Activated effector memory CD4-positive, alpha-beta T cell treated with anti-CD3 and anti-CD28 coated beads, Interleukin-2, amount 50 U/mL, for 16 hours (primary cell): ENCODE measurements at places on chromosomes 1 and 21.

DNA sequence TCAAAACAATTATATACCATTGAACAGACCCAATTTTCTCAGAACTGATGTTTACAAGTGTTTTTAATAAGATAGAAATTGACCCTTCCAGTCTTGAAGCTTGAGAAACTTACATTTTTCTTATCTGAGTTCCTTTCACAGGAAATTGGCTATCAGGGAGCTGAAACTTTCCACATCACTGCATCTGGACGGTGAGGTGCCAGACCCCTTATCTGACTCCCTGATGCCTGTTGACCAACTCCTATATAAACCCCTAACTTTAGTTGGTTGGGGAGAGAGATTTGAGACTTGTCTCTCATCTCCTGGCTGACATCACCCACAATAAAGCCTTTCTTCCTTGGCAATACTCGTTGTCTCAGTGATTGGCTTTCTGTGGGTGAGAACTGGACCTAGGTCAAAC is 31.4 kb downstream of the LACTBL1 start:
- no peak for DNase-seq

DNA sequence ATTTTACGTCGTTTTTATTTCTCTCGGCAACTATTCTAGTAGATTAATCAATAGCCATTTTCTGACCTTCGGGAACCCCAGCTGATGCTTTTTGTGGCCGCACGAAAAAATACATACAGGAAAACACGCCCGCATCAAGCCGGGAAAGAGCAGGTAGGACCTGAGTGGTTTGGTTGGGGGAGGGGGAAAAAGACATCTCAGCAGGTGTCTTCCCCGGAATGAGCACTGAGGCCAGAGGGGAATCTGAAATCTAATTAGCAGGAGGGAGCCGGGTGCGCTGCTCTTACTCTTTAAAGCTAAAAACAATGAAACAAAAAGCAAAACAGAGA is 618 bp upstream of the FOXD3 start:
- no peak for DNase-seq

DNA sequence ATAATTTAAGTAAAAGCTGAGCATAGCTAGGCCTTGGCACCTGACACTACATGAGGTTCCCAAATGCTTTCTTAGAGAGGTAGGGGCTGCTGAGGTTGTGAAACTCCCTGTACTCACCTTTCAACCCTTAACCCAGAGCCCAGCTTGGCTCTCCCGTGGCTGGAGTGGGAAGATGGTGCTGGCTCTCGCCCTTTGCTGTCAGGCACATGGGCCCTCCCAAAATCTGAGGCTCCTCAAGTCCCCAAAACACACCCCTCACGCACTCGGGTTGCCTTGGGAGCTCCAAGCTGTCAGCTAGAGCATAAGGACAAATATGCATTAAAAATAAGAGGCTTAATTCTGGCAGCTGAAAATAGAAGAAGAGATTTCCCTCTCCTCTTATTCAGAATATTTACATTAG is 46.7 kb upstream of the PLPPR4 start:
- no peak for DNase-seq

DNA sequence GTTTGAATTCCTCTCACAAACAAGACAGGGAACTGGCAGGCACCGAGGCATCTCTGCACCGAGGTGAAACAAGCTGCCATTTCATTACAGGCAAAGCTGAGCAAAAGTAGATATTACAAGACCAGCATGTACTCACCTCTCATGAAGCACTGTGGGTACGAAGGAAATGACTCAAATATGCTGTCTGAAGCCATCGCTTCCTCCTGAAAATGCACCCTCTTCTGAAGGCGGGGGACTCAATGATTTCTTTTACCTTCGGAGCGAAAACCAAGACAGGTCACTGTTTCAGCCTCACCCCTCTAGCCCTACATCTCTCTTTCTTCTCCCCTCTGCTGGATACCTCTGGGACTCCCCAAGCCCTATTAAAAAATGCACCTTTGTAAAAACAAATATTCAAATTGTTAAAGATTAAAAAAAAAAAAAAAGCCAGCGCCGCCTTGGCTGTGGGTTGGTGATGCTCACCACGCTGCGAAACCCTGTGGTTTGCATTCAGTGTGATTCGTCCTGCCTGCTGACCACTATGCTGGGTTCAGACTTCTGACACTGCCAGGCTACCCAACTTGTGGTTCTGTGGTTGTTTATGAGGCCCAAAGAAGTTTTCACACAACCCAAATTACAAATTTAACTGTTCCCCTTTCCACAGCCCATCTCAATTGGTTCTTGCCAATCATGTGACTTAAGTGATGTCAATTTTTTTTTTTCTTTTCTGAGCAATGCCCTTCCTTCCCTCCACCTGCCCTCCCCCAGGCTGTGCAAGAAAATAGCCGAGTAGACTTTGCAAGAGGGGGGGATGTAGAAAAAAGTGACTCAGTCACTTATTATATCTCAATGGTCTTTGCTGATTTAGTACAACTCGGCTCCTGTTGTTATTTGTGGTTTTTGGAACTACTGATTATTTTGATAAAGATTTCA is at the start of gene RUNX1:
Gene RUNX1, minus strand, starts transcription at position 597 of the 912 bp plus-strand sequence.
- DNase-seq = peak; percentile 90

DNA sequence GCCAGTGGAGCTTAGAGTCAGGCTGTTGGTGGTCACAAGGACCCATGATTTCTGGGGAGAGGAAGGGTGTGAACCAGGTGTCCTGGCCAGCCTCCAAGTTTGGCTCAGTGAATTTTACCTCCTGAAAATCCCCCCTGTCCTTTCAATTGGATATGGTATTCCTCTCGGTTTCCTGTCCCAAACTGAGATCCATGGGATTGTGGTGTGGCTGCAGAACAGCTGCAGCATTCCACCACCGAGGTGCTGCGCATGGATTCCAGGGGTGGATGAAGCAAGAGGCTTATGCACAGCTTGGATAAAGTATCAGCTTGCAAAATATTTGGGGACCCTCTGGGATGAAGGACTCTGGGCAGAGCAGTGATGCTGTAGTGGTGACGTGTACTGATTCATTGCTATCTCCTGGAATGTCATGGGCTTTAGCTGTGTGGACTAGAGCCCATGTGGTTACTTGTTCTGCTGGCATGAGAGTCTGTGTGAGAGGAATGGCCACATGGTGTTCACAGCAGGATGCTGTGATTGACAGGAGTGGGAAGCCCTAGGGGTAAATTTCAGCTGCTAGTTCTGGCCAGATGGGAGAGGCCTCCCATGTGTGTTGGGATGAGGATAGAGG is 148.7 kb upstream of the SPAG17 start:
- DNase-seq = no peak

GRCh38 chr1:183281553-183282091 is 95.6 kb downstream of the LAMC2 start:
- peak; percentile 87 for DNase-seq

DNA sequence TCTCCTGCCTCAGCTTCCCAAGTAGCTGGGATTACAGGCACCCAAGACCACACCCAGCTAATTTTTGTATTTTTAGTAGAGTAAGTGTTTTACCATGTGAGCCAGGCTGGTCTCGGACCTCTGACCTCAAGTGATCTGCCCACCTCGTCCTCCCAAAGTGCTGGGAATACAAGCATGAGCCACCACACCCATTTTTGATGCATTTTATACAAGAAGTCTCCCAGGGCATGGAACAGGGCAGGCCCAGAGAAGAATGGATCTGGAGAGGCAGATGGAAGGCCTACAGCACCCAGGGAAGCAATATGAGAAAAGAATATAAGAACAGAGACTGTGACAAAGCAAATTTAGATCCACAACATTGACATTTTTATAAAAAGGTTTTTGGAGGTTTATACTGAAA is 18.8 kb upstream of the IFNAR1 start:
- no peak for DNase-seq

- DNase-seq = no peak
Measured at GRCh38 chr1:206960676-206961386, 9.4 kb downstream of the FCAMR start.

DNA sequence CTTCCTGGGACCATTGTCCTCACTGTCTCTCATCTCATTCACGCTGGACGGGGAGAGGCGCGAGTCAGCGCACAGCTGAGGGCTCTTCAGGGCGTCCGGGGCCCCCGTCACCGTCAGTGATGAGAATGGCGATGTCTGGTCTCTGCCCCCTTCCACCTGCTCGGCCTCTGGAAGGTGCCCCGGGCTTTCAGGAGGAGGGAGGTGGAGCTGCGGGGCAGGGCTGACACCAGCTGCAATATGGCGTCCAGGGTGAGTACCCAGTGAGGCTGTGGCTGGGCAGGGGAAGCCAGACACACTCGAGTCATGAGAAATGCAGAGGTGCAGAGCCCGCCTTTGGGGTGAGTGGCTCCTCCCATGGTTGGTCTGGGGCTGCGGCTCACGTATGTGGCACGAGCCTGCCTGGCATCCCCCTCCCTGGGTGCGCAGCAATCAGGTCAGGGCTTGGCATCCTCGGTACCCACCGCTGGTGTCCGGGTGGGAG is 15.1 kb downstream of the MORN1 start:
- DNase-seq = no peak

GRCh38 chr1:7975212-7975865 is 13.8 kb downstream of the PARK7 start:
- DNase-seq = peak; percentile 73

GRCh38 chr1:184945678-184946412 is 28.5 kb downstream of the NIBAN1 start:
- no peak for DNase-seq

- DNase-seq = no peak
Measured at GRCh38 chr21:27569831-27570230, 602.9 kb upstream of the ADAMTS5 start.

DNA sequence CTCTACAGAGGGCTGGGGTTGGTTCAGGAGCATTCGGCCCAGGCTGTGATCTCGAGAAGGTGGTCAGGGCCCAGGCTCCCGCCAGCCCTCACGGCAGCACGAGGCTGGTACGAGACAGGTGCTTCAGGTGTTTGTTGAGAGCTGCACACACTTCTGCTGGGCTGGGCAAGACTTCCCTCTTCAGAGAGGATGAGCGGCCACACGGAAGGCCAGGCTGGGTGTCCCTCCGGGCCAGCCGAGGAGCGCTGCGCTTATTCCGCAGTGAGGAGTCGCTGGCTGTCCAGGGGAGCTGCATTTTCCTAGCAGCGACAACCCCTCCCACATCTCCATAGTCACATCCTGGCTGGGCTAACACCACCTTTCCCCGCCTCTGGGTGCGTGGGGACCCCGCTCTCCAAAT is 50.5 kb downstream of the PDE9A start:
- peak; percentile 42 for DNase-seq

- peak; percentile 78 for DNase-seq
Measured at GRCh38 chr1:153677718-153678518, 570 bp upstream of the NPR1 start.

DNA sequence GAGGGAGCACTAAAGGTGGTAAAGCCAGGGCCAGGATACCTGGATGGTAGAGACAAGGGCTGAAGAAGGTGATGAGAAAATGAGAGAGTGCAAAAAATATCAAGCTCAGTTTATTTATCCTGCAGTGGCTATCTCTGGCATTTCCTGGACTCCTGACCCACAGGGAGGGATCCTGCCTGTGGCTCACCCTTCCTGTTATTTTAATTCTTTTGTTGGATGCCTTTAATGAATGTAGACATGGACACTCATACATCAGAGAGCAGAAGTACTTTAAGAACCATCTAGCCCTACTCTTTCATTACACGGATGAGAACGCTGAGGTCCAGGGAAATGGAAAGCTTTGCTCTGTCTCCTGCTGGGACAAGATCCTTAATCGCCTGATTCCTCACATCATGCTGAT is 20.6 kb downstream of the JUN start:
- no peak for DNase-seq

GRCh38 chr1:68338081-68338480 is 105.8 kb upstream of the WLS start:
- DNase-seq = no peak

GRCh38 chr1:96944432-96945092 is 223.0 kb downstream of the PTBP2 start:
- DNase-seq = no peak

DNA sequence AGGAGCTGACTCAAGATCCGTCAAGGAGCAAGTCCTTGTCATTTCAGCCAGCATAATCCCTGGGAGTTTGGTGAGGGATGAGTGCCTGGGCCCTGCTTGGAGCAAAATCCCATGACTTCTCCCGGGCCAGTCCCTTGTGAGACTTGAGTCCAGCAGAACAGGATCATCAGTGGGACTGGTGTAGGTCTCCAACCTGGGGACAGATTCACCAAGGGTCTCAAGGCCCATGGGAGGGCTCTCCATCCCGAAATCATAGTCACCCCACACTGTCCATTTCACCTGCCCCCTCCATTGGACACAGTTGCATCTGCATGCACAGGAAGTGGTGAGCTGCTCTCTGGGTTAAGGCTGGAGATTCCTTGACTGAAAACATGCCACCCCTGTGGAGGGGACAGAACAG is 178.2 kb downstream of the FOXD2 start:
- no peak for DNase-seq

GRCh38 chr1:226838456-226838855 is 32.0 kb upstream of the PSEN2 start:
- no peak for DNase-seq

DNA sequence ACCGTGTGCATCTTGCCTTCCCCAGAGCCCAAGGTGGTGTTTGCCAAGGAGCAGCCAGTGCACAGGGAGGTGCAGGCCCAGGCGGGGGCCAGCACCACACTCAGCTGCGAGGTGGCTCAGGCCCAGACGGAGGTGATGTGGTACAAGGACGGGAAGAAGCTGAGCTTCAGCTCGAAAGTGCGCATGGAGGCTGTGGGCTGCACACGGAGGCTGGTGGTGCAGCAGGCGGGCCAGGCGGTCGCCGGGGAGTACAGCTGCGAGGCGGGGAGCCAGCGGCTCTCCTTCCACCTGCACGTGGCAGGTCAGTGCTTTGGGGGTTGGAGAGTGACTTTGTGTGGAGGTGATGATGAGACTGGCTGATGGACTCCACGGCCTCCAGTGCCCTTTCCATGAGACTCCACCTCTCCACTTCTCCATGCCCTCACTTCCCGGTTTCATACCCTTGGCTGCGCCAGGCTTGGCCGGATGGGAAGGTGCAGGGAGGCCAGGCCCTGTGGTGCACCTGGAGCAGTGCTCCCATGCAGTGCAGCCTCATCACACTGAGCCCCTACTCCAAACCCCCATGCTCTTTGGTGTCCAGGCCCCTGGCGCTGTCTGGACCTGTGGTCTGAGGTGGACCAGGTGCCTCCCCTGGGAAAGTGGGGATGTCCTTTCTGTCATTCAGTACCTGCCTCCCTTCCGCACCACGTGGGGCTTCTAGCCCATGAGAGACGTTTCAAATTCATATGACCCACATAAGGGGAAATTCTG is 49.0 kb downstream of the OBSCN start:
- no peak for DNase-seq

DNA sequence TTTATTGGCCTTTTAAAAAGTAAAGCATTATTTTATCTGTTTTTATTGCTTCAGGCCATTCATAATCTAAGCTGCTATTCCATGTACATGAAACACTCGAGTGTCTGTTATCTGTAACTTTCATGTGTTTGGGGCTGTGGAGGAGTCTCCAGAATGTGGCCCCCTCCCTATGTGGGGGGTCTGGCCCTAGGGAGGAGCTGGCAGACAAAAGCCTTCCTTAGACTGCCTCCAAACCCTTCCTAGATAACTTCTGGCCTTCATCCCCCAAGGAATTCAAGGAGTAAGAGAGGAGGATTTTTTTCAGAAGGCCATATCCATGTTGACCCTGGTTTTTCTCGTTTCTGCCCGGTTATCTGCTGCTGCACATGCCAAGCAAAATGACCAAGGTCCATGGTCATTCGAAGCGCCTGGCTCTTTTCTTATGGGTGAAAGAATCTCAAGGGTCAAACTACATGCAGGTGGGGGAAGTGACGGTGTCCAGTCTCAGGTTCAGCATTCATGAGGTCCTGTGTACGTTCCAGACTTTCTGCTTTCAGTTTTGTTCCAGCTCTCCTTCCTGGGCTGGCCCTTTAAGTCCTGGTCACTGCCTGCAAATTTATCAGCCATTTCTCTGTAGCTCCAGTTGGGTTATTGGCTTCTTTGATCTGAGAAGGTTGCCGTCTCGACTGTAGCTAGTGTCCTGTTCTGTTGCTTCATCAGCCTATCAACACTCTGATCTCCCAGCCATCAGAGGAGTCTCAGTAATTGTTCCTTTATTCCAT is 8.3 kb downstream of the TENT5C start:
- DNase-seq = no peak
